ENCODE measurements at places on chromosomes 5 and 9. TPM values are rescaled to one million over a fixed set of nuclear protein-coding genes. Genes with fewer than 3 reads are reported as not detected.

Gene KCNMB1
- under 0.01 TPM for total RNA-seq

- no peak for DNase-seq
Observed at GRCh38 chr5:24059006-24059405, 551.6 kb downstream of the PRDM9 start.

Gene GZMA
- total RNA-seq = 0.41 TPM

DNA sequence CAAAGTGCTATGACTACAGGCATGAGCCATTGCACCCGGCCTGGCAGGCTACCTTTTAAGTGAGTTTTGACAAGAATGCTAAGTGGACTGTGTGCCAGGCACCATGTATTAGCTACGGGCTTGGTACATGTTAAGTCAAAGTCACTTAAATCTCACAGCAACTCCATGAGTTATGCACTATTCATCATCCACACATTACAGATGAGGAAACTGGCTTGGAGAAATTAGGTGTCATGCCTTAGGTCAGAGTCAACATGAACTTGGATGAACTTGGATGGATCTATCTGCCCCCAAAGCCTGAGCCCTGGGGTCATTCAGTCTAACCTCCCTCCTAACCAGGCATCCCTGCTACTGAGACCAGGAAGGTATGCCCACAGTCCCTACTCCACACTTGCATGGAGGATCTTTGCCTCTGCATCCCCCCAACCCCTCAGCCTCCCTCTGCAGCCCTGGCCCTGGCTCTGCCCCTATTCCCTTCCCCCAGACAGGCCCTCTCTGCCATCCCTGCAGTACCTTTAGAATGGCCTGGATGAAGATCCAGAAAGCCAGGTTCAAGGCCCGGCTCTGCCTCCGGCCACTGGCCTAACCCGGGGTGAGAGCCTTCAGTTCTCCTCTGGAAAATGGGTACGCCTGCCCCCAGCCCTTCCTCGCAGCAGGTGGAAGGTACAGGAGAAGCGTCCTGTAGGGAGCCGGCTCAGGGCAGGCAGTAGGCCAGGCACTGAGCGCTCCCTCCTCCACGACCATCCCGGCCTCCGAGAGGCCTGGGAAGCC lies 685 bp upstream of the ADGRD2 start:
- DNase-seq = no peak

DNA sequence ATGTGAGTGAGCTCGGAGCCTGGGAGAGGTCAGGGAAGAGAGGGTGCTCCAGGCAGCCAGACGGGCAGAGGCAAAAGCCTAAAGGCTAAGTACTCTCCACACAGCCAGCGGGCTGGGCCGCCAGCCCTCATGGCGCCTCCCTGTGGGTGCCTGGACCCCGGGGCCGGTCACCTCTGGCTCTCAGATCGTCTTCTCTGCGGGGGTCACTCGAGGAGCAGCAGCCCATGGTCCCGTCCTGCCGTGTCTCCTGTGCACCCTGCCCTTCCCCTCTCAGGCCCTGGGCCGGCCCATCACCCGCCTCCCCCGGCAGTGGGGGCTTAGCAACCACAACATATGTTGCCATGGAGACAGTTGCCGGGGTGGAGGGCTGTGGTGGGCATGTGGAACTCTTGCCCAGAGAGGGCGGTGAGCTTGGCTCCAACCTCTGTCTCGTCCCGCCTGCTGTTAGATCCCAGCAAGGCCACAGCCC lies 4.2 kb downstream of the AK1 start:
- DNase-seq = no peak

- DNase-seq = no peak
Observed at GRCh38 chr5:107950776-107951175, 280.0 kb upstream of the EFNA5 start.

DNA sequence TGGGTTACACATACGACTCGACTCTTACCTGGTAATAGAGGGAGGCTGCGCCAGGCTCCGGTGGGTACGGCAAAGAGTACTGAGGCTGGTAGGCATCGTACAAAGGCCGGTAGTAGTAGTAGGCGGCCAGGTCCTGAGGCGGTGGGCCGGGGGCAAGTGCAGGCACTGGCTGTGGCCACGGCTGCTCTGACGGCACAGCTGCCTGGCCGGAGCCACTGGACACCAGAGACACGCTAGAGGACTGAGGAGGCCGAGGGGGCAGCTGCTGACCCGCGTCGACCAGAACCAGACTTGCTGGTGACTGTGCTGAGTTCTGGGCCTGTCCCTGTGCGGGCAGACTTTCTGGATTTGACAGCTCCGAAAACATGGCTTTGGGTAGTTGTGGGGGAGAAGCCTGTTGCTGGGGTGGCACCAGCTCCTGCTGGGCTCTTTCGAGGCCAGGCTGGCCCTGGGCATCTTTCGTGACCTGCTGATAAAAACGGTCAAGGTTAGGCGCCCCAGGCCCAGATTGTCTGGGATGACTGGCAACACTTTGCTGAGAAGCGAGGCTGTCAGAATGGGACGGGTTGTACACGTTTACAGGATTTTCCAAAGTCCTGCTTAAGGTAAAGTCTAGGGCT lies 8.7 kb downstream of the SEC16A start:
- no peak for DNase-seq

Gene CDH10
- total RNA-seq = 79.9 TPM

DNA sequence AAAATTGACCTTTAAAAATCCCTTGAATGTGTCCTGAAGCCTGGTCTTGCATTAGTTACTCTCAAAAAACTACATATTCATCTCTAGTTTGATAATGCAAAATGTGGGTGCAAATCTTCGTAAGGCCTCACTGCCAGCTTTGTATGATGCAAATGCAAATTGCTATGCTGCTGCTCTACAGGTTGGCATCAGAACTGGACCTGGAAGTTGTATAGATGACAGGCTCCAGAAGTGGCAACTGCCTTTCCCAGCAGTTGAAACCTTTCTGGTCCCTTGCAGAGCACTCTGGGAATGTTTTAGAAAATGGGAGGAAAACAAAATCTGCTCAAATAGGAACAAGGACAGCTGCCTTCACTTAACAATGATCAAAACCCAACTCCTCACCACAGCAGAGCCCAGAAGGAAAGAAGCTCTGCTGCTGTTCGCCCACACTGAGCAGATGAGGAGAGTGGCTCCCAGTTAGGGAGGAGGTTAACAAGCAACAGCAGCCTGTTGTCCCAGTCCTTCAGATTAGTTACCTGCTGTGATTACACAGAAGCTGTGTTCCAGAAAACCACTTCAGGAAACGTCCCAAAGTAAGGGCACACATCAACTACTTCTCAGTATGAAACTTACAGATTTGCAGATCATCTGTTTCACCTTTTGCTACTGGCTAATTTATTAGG lies 93.5 kb downstream of the PLPP1 start:
- no peak for DNase-seq

Gene CCDC180
- total RNA-seq = 9.8 TPM

- no peak for DNase-seq
Observed at GRCh38 chr9:78712903-78713613, 416.1 kb downstream of the PSAT1 start.

- DNase-seq = no peak
Observed at GRCh38 chr5:469752-470483, 26.9 kb downstream of the EXOC3 start.

Gene SAXO1
- total RNA-seq = not detected

GRCh38 chr5:83077662-83078261 lies 415 bp downstream of the XRCC4 start:
- DNase-seq = no peak

- no peak for DNase-seq
Observed at GRCh38 chr9:93082841-93083411, 13.1 kb upstream of the CARD19 start.

DNA sequence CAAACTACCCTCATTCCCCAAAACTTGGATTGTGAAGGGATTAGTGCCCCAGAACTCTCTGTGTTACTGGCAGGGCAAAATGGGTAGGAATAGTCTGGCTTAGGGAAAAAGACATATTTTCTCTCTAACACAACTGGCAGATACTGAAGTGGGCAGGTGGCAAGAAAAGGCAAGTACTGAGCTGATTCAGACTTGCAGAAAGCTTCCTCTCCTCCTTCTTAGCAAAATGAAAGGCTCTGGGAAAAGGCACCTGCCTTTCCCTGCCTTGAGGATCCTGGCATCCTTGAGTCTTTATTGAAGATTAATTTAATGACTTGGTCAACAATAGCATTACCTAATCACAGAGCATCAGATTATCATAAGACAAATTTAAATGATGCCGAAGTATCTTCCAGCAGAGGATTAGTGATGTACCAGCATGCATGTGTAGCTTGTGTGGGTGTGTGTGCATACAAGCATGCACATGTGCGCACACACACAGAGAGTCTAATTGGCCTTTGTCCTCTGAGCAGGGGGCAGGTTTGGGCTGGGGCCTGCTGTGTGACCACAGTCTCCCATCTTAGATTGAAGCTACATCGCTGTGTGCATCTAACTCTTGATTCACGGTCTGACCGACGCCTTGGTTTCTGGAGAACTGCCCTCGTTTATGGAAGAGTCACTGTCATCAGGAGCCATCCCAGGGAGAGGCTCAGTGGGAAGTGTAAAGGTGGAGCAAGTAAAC lies 294.8 kb downstream of the AOPEP start:
- no peak for DNase-seq

DNA sequence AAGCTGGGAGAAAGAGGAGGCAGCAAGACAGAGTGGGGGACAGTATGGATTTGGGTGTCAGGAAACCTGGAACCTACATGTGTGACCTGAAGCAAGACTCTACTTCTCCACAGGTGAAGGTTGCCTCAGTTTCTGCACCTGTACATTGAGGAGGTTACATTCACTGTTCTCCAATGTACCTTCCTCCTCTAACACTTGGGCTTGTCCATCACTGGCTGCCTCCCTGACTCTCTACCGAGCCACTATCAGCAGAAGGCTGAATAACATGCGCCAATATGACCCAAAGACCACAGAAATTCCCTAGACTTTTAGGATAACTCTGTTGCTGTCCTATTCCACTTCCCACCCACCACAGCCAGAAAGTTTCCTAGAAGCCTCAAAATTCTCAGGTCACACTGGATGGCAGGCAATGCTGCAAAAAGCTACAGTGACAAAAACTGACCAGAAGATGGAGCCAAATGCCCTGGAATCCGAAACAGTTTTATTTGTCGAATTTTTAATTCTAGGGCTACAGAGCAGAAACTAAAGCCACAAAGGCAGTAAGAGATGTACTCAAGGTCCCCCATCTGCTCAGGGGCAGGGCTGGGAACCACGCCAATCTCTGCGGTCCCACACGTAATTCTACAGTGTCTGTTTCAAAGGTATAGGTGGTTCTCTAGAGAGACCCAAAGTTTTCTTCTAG lies 64.4 kb downstream of the FAM114A2 start:
- peak; percentile 12 for DNase-seq

Gene PTPN3
- total RNA-seq = 3.3 TPM

Gene TMC1
- 0.82 TPM for total RNA-seq

DNA sequence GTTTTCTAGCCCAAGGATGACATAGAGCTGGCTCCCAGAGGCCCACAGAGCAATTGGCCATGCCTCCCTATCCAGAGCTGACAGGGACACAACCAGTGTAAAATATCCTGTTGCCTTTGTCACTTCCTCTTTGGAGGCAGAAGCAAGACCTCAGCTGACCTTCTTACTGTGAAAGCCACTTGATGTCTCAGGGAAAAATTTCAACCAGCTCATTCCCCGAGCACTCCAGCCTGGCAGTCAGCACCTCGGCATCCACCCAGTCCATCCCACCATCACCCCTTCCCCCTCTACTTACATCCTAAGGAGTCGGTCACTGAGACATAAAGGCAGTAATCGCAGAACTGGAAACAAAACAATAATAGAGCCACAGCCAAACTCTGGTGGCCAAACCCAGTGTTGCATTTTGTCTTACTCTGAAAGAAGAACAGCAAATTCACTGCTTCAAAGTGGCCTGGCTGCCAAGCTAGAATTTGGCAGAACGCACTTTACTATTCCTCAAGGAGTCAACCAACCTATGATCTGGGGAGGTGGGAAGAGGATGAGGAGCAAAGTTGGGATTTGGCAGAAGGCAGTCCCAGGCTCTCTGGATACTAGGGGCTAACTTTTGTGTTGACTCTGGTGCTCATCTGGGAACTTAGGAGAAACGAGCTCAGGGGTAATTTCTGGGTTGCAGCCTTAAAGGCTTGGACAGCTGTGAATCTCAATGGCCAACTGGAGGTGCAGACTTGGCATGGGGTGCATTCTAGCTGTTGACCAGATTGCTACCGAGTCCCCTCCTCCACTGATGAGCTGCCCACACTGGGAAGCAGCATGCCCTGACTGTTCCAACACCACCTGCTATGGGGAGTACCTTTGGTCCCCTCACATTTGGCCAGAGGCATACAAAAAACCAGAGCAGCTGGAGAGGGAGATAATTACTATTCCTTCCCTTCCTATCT lies 13.6 kb downstream of the NIPAL4 start:
- no peak for DNase-seq

DNA sequence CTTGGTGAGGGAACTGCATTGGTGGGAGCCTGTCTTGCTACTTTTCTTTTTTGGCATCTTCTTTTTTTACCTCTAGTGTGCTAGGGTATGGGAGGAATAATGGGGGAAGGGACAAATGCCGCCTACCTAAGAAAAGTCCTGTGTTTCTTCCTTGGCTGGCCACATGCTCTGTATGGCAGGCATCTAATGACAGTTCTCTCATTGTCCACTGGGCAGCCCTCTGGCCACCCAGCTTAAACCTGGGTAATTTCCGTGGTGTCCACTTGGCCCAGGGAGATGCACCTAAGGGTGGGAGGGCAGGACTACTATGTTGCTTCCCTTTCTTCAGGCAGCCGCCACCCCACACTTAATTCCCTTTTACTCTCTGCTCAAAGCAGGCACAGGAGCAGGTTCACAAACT lies 173.1 kb downstream of the YTHDC2 start:
- DNase-seq = no peak

- no peak for DNase-seq
Observed at GRCh38 chr9:95903398-95903797, 27.9 kb downstream of the ERCC6L2 start.

GRCh38 chr9:129344641-129345495 lies 166.8 kb upstream of the IER5L start:
- no peak for DNase-seq

GRCh38 chr5:77400645-77401044 lies 91.5 kb downstream of the WDR41 start:
- peak; percentile 27 for DNase-seq

DNA sequence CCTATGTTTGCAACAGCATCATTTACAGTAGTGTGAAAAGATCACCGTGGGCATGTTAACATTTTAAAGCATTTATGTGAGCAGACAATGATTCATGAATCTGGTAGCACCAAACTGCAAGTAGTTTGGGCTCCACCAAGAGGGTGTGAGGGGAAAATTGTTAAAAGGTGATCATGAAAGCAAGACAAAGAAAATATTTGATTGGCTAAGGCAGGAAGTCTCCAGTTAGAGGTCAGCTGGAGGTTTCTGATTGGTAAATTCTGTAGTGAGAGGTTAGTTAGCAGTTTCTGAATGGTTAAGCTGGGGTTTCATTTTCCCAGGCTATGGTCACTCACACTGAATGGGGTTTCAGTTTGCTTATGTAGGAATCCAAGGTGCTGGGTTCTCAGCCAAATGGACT lies 13.5 kb upstream of the DRD1 start:
- no peak for DNase-seq

DNA sequence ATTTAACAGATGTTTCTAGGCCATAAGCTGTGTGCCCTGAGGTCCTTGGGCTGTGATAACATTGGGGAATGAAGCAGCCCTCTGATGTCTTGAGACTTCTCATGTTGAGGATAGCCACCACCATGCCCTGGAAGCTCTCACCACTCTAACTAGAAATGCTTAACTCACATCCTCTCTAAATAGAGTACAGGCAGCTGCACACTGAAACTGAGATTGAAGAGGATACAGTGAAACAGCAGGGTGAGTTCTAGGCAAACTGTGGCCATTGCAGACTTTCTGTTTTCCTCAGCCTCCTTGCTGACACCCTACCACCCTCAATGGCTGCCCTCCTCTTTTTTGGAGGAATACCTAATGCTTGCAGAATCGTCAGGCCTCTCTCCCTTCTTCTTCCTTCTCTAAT lies 22.4 kb downstream of the UTP15 start:
- no peak for DNase-seq

GRCh38 chr5:170190436-170191134 lies 42.2 kb upstream of the C5orf58 start:
- DNase-seq = no peak
